ENCODE measurements at places on chromosomes 4 and X.
A peak's percentile ranks its signal among the peaks of the same experiment; 100 is the strongest.

DNA sequence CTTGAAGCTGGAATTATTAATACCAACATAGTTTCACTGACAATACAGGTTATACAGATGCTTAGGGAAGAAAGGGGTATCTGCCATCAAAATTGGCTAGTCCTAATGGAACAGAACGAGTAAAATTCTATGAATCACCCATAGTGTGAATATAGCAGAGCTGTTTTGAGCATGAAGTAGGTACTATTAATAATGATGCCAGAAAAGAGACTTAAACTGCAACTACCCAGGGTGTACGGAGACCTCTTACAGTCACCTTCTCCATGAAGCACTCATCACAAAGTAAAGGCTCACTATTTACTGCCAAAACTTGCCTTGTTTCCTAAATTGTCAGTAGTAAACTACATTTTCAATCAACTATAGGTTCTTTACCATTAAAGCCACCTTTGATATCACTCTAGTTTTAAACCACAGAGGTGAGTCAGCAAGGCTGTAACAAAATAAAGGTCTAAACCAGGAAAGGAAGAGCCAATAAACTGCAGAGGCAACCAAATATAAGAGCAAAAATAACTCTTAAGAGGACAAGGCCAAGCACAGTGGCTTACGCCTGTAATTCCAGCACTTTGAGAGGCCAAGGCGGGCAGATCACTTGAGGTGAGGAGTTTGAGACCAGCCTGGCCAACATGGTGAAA is 114.4 kb downstream of the FRYL start:
- no peak for DNase-seq

DNA sequence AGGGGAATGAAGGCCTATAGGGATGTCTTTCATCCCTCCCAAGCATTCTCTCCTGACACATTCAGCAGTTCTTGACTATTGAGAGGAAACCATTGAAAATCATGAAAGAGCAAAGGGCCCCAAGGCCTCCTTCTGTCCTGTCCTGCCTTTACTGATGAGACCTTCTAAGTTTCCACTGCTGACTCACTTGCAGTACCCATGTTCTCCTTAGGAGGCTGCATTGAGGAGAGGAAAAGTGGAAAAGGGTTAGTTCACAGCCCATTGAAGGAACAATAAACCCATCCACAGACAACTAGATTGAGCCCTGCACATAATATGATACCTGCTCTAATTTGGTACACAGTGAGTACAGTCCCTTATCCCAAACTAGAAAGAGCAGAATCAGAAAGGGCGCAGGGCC is 115.1 kb upstream of the PNPLA4 start:
- no peak for DNase-seq

GRCh38 chr4:108454227-108454626 is 166.1 kb upstream of the RPL34 start:
- no peak for DNase-seq

- no peak for DNase-seq
These were observed 146.2 kb downstream of the TEX11 start for GRCh38 chrX:70762285-70762684.

DNA sequence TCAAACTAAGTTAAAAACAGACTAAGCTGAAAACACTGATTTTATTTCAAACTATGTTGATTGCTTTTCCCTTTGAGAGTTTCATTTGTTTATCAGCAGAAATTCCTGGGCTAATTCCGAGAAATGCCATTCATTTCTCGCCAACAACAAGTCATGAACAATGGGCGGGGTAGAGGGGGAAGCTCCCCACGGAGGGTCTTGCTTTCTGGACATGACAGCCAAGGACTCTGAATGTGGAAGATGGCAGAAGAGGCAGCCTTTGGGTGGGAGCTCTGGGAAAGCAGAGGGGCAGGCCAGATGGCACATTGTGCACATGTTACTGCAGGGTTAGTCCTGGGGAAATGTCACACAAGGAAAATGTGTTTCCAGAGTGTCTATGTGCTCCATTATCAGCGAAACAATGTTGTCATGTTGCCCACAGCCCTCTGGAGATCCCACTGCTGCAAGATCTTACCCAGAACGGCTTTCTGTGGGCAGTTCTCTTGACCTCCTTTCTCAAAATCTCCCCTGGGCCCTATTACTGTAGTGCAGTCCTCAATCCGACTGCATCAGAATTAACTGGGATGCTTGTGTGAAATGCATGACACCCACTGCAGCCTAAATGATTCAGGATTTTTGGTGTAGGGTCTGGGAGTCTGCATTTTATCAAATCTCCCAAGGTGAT is 45.0 kb downstream of the CHRDL1 start:
- no peak for DNase-seq

GRCh38 chrX:135973025-135973547 is 702 bp downstream of the MMGT1 start:
- peak; percentile 42 for DNase-seq

DNA sequence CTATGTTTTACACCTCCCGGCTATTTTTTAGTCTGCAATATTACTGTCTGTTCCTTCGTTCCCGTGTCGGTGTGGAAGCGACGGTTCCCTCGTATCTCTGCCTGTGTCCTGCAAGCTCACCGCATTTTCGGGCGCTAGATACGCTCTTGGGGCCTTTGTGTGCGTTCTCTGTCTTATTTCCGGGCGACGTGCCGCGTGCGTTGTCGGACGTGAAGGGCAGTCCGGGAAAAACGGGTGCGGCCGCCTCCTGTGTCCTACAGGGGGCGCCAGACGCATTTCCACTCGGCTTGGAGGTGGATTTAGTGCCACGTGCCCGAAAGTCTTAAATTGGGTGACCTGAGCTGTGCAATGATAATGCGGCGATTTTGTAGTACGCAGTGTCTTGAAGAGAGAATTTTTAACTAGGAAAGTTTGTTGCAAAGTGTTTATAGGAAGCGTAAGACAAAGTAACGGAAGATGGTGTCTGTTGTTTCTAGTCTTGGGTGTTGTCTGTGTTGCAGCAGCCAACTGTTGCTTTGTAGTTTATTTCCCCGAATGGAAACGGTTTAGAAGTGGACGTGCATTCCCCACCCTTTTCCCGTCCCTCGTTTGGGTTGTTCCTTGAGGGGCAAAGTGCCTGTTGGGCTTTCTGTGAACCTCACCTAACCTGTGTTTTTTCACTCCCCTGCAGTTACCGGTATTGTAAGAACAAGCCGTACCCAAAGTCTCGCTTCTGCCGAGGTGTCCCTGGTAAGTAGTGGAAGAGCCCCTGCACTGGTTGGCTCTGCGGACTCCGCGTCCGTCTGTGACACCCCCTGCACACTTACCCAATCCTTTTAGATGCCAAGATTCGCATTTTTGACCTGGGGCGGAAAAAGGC is 720 bp downstream of the RPL10 start:
- peak; percentile 75 for DNase-seq

- peak; percentile 38 for DNase-seq
These were observed 58.9 kb downstream of the NAF1 start for GRCh38 chr4:163107754-163108153.

- DNase-seq = no peak
These were observed 180.4 kb upstream of the MID1 start for GRCh38 chrX:10800796-10801195.

DNA sequence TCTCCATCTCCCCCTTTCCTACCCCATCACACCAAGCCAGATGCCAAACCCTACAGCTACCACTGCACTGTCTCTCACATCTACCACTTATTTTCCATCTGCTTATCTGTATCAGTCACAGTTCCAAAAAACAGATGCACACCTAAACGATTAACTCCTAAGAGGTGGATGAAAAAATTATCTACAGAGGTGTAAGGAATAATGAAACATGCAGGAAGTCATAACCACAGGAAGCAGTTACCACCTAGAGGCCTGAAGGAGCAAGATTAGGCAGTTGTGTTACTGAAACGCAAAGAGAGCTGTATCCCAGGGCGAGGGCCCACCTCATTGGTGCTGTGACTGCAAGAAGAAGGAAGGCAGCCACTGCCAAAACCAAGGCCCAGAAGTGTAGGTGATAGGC is 87.8 kb upstream of the FAM241A start:
- DNase-seq = no peak

DNA sequence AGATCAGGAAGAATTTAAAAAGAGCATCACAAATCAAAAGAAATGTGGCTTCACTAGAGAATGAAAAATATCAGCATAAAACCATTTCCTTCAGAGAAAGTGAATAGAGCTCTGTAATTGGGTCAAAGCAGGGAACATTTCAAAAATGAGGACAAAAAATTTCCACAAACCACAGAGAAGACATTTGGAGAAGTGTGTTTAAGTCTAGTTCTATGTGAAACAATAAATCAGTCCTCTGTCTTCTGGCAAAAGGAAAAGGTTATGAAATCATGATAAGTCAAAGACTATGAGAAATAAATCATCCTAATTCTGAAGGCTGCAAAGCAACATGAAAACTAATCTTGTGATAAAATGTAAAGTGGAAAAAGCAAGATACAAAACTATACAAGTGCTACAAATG is 27.9 kb downstream of the SMPX start:
- no peak for DNase-seq

DNA sequence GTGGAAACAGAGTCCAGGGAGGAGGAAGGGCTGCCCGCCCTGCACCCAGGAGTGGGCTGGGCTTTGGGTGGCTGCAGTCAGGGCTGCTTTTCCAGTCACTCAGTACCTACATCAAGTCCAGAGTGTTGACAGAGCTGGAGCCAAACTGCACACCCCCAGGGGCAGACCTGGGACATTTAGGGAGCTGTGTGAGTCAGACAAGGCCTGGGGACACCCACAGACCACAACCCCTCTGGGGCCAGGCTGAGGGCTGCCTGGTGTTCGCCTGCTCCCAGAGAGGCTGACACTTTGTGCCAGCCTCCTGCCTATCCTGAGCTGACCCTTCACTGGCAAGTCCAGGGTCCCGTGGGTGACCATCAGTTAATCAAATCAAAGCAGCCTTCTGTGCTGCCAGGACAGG is 240.0 kb downstream of the BCOR start:
- peak; percentile 12 for DNase-seq

- DNase-seq = no peak
These were observed 24.3 kb downstream of the HS3ST1 start for GRCh38 chr4:11404431-11404830.

DNA sequence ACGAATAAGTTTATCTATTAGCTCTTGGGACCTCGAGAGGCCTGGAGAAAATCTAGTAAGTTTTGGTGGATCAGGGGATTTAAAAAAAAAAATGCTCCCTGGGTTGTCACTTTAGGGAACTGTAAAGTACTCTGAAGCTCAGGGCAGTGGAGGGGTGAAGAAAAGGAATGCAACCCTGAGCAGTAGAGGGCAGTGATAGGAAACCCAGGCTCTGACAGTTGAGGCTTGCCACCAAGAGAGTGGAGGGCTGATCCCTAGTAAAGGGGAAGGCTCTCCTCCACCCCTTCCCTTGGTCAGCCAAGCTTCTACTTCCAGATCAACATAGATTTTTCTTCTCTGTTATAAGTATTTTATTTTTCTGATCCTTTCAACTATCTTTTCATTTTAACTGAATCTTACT is 73.1 kb downstream of the FBXO8 start:
- no peak for DNase-seq

GRCh38 chrX:34918856-34919255 is 23.7 kb upstream of the FAM47B start:
- peak; percentile 67 for DNase-seq

DNA sequence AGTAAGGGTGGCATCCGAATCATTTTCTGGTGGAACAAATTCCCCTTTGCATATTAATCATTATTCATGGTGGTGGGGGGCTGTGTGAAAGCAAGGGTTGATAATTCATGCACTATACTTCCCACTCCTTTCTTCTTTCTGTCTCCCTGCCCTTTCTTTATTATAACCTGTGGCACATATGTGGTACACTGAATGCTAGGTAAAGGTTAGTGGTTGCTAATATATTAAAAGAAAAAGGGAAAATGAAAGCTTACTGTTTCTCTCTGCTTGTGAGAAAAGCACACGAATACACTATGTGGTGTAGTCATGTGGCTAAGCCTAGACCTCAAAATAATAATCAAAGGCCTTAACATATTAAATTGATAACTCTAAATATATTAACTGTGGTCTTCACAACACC is 178.4 kb upstream of the RPS6KA3 start:
- no peak for DNase-seq

GRCh38 chr4:184061582-184061981 is 156.1 kb downstream of the ENPP6 start:
- DNase-seq = no peak

DNA sequence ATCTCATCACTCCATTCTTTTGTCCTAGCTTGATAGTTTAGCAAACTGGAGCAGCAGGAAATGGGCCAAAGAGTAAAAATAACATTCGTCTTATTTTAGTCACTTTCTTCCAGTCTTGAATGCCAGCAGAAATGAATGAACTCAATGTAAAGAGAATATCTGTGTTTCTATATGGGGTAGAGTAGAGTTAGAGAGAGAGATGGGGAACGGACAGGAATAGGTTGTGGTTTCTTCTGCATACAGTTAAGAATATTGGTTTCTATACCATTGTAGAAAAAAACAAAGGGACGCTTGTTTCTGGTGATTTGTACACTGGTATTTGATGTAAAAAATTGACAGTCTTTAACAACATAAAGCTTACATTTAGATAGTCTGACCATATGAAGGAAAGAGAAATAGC is 8.9 kb downstream of the GPR174 start:
- no peak for DNase-seq

- peak; percentile 78 for DNase-seq
These were observed 1.3 kb downstream of the PARM1 start for GRCh38 chr4:74934016-74934831.

- DNase-seq = peak; percentile 78
These were observed 75.1 kb downstream of the BANK1 start for GRCh38 chr4:101865501-101866062.

DNA sequence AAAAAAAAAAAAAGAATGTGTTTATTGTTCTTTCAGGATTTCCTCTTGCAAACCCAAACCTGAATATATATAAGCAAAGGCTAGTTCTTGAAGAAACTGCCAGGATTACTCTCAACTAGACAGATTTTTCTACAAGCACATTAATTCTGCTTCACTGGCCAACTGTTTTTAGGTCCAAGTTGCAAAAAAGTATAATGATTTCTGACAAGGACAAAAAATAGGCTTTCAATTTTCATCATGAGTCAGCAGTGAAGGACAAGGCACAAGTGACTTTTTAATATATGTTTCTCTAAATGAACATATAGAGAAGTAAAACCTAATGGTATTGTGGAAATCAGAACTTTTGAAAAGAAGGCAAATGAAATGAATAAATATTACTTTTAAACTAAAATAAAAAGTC is 73.7 kb downstream of the ELOVL6 start:
- no peak for DNase-seq

GRCh38 chr4:1050486-1051213 is 39.2 kb downstream of the FGFRL1 start:
- no peak for DNase-seq

DNA sequence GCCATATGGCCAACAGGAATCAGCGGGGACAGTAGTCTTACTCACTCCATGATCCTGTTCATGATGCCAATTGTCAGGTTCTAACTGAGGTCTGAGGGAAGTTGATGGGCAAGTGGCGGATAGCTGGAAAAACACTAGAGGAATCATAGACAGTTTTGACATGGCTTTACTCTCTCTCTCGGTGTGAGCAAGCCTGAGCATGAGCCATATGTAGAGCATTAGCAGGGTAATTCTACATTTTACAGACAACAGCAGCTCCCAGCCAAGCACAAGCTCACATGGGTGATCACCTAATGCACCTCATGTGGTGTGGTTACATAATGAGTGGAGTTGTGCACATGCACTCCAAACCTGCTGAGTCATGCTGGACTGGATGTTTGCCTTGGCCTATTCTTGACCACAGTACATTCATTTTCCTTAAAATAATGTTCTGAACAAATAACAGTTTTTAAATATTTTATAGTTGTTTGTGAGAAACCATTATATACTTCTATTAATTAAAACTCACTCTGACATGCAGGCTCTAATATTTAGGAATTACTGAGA is 429.2 kb downstream of the GPAT3 start:
- DNase-seq = no peak

GRCh38 chr4:105666693-105667092 is 41.8 kb downstream of the INTS12 start:
- peak; percentile 38 for DNase-seq
